ENCODE measurements at places on chromosomes 6 and 20.

DNA sequence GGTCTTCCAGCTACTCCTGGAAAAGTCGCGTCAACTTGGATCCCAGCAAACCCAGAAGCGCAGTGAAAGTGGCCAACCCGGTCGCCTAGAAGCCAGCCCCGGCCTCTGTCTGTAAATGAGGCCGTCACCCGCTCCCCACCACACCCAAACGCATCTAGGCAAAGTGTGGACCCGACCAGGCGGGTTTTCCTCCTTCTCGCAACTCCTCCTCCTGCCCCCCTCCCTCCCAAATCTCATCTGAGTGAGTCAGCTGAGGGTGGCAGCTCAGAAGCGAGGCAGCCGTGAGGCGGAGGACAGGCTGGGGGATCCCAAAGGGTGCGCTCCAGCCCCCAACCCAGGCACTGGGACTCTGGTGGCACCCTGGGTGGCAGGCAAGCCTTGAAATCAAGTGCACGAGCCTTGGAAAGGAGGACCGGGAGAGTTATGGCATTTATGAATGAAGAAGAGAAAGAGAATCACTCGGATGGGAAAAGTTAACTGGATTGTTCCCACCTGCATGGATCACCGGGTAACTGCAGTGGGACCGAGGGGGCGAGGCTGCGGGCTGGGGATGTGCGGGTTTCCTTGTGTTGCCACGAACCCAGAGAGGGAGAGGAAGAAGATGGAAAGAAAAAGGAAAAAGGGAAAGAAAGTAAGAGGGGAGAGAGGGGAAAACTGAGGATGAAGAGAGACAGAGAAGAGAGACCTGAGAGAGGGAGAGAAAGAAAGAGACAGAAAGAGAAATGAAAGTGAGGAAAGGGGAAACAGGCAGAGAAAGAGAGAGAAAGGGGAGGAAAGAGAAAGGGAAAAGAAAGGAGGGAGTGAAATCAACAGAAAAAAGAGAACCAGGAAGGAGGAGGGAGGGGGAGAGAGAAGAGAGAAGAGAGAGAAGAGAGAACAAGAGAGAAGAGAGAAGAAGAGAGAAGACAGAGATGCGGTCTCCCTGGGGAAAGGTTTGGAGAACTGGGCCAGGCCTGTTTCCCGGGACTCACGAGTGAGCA is at the start of gene APCDD1L:
APCDD1L (minus strand) TSS at position 167 of the 980 bp plus-strand sequence. CDS start 692 bp downstream, outside the sequence.
- DNase-seq, result no peak

GRCh38 chr20:49690899-49691620 is 22.6 kb downstream of the B4GALT5 start:
- DNase-seq, result no peak

DNA sequence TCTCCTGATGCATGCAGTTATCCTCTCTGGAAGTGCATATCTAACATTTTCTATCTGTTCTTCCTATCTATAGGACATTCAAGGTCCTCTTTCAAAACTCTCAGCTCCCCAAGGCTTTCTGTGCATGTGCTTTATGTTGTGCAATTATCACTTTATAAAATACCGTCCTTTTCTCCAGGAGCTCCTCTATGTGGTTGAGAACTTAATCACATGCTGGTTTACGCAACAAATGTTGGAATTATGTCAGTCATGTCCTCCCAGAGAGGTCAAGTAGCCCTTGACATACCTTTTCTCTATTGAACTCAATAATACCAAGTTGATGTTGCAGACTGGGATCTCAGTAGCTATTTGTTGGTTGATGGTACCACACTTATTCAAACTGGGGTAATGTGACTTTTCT is 388.4 kb downstream of the BTBD3 start:
- DNase-seq, result no peak

- DNase-seq, result peak; percentile 73
These were observed 859 bp upstream of the KIF25 start for GRCh38 chr6:167996424-167997199.

- DNase-seq, result no peak
These were observed 31.0 kb upstream of the OSTM1 start for GRCh38 chr6:108105571-108105970.

GRCh38 chr20:341682-342081 is 5.2 kb upstream of the NRSN2 start:
- DNase-seq, result no peak

GRCh38 chr6:47490676-47491075 is 13.1 kb downstream of the CD2AP start:
- DNase-seq, result no peak

GRCh38 chr6:106044151-106044550 is 42.0 kb upstream of the PRDM1 start:
- no peak for DNase-seq

- DNase-seq, result no peak
These were observed 5.0 kb downstream of the PSMA7 start for GRCh38 chr20:62138204-62138543.

DNA sequence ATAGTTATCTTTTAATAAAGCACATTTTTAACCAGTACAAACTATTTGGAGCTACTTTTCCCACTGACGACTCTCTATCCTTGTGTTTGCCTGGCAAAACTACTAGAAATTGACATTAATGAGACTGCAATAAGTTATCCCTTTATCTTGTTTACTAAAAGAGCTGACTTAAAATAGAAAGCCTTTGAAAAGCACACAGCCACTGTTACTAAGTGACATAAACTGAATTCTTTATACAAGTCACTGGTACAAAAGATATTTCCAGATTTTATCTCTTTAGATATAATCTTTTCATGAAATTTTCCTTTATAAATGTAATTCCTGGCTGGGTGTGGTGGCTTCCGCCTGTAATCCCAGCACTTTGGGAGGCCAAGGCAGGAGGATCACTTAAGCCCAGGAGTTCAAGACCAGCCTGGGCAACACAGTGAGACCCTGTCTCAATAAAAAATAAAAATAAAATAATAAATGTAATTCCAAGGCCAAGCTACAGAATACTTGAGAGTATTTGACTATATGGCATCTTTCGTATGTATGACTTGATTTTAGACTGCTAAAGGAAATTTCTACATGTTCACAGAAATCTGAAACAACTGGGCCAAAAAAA is 9.5 kb downstream of the MBOAT1 start:
- no peak for DNase-seq

DNA sequence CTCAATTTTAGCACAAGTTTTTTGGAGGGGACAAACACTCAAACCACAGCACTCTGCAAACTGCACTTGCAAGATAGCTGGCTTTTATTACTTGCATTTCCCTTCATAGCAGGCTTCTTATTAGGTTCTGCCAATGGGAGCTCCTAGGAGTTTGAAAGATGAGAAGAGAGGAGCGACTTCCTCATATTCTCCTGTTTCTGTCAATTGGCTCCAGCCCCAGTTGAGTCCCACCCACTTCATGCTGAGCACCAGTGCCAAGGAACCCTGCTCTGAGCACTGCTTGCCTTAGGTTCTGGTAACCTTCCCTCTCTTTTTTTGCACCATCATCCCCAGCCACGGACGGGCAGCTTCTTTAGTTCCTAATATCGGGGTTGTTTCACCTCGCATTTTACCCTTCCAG is 67.9 kb downstream of the PSMB1 start:
- DNase-seq, result no peak

- DNase-seq, result no peak
These were observed 67.5 kb downstream of the ELOVL2 start for GRCh38 chr6:10976571-10976970.

DNA sequence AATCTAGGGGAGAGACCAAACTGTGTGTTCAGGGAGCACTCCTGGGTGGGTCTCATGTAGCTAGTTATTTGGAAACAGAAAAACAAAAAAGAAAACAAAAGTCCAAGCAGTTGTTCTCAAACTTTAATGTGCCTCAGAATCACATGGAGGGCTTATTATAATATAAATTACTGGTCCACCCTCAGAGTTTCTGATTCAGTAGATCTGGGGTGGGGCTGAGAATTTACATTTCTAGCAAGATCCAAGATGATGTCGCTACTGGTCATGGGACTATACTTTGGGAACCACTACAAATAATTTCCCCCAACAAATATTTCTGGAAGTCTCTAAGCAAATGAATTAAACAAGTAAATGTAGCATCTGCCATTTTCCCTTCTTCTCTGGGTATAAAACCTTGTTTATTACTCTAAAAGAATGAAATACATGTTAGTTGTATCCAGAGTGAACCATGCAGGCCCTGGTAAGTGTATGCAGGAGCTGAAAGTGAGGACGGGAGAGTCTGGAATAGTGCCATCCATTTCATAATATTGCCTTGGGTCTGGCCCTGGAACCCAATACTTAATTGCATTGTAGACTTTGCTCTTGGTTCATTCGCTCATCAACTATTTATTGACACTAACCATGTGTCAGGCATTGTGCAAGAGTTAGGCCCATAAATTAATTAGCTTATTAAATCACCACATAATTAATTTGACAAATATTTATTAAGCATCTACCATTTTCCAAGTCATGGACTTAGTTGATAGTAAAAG is 490.8 kb downstream of the EPM2A start:
- DNase-seq, result no peak

- DNase-seq, result peak; percentile 50
These were observed 54.2 kb downstream of the TBC1D7 start for GRCh38 chr6:13273931-13274706.

DNA sequence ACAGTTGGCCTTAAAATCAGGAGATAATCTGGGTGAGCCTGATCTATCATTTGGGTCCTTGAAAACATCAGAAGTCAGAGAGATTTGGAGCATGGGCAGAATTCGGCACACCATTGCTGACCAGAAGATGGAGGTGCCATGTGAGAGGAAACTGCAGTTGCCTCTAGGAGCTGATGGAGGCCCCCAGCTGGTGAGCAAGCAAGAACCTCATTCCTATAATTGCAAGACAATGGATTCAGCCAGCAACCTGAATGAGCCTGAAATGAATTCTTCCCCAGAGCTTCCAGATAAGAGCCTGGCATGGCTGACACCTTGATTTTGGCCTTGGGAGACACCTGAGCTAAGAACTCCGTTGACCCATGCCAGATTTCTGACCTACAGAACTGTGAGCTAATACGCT is 76.3 kb upstream of the FYN start:
- no peak for DNase-seq

- DNase-seq, result no peak
These were observed 5.9 kb downstream of the OSTM1 start for GRCh38 chr6:108068618-108069017.

- DNase-seq, result no peak
These were observed 220.2 kb downstream of the FUT9 start for GRCh38 chr6:96235927-96236326.

DNA sequence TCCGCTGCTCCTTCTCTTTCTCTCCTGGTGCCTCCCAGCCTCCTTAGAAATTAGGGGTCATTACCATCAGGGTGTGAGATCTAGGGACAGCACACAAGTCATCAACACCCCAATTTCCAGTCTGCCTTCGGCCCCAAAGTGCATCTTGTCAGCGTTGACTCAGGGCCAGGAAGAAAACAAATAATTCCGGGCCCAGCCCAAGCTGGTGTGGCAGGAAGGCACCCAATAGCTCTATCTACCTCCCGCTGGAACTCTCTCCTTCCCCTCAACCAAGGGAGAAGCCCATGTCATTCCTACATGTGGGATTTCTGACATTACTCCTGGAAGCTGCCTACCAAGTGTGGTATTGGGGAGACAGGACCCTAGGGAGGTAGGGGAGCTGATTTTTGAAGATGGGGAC is 11.5 kb upstream of the C6orf132 start:
- DNase-seq, result no peak

GRCh38 chr6:116388924-116389323 is 18.2 kb downstream of the DSE start:
- DNase-seq, result no peak

DNA sequence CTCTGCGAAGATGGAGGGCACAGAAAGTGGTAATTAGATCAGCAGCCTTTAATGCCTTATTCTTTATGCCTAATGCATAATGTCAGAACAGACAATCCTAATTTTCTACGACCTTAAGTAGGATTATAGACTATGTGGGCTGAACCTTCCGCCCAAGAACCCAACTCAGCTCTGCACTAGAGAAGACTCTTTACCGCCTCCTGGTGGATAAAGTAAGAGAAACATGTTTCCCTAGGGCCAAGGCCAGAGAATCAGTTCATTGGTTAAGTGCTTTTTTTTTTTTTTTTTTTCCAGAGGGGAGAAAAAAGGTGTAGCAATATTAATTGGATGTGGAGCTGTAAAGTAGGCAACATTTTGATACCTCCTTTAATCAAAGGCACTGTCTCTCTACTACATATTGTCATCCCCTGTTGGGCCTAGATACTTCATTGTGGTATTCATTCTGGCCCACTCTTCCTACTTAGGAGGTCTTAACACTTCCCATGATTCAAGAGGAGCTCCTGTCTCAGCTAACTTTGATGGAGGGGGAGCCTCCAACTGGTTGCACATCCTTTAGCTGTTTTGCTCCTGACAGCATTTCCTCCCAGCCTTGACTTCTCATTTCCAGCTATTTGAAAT is 124.9 kb upstream of the NRN1 start:
- DNase-seq, result peak; percentile 16

- DNase-seq, result no peak
These were observed 25.5 kb downstream of the C20orf173 start for GRCh38 chr20:35503841-35504561.

DNA sequence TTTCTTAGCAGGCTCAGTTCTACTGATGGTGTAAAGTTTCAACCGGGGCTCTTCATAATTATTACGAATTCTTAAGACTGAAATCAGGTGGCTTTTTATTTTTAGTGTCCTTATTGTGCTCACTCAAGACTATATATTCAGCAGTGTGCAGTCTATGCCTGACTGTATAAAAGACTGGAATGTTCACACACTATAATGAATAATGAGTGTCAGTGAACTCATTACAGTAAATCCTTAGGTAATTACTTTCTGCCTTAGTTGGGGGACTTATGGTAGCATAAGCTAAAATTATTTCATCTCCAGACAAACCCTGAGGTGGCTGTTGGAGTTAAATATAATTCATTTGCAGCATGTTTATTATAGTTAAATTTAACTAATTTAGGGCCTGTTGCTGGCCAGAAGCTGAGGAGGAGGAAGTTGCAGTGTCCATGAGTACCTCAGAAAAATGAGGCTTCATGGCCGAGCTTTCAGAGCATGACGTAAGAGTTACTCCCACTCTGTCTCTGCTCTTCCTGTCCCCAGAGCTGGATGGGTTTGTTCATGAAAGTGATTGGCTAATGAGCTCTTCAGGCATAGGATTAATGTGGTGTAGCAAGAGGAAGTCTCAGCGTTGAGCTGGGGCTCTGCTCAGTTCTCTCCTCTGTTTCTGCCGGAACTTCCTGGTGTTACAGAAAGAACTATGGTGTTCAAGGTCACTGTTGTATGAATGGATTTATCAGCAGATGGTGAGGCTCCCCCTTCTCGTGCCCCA is 335.7 kb downstream of the NRN1 start:
- DNase-seq, result peak; percentile 42

- DNase-seq, result no peak
These were observed 32.0 kb downstream of the KIF16B start for GRCh38 chr20:16541226-16541625.

DNA sequence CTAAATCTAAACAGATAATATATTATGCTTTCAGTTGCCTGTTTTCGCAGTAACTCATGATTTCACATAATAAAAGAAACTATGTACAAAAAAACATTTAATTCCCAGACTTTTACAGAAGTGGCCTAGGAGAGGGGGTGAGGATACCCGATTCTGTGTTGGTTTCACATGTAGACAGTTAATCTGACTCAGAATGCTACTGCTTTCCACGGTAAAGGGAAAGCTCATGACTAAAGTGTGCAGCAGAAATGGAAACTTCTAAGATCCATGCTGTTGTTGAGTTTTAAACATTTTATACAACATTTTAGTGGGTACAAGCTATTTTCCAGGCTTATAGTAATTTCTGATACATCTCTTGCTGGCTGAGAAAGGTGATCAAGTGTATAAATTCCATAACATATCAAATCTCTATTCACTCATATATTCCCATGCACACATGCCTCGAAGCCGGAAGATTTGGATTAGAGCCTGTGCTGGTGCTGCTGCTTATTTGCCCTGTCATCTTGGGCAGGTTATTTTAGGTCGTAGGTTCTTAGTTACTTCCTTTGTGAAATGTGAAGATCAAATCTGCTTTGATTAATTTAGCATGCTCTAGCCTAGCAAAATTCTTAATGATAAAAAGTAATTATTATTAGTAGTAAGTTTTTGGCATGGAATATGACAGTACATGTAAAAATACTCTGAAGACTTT is 896.7 kb upstream of the MAP3K7 start:
- no peak for DNase-seq

Data from globus pallidus (tissue), 1 donor.